Posterior cingulate gyrus (tissue), 11 donors: ENCODE measurements at places on chromosomes 4 and X.

- no peak for DNase-seq
These were observed 827.7 kb downstream of the FSTL5 start for GRCh38 chr4:161336016-161336530.

DNA sequence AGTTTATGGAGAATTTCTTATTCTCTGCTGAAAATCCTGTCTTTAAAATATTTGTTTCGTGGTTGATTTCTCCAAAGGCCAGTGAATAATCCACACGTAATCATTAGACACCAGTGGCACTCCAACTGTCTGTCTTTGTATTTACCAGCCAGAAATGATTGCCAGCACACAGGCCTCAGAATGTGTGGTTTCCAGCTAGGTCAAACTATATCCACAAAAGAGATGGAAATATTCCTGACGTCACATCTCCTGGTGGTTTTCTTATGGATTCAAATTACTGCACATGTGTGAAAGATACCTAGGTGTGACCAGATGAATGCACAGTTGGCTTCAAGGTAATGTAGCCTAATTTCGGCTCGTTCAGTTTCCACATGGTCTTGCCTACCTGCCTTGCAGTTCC, 27.2 kb upstream of the TENM3 start:
- DNase-seq = no peak

GRCh38 chr4:82284858-82285805, 88.7 kb downstream of the HNRNPD start:
- DNase-seq = peak; percentile 99

GRCh38 chr4:41294445-41295062, 37.8 kb downstream of the UCHL1 start:
- no peak for DNase-seq

- DNase-seq = no peak
These were observed 1381.5 kb upstream of the ADGRL3 start for GRCh38 chr4:59818656-59819055.

DNA sequence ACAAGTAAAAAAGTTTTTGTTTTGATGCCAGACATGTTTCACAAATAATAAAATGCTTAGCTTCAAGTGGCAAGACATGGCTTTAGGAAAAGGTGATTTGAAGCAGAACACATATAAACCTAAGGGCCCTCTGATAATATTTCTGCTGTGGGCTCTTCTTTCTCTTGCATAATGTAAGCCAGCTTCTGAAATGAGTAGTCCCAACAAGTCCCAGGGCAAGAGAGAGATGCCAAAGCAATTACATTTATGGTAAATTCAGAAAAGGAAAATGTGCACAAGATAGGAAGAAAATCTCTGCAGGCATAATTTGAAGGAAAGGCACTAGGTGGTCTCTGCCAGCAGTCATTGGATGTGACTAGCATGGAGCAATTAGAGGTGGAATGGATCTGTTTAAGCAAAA, 170.8 kb upstream of the GALNT7 start:
- no peak for DNase-seq

DNA sequence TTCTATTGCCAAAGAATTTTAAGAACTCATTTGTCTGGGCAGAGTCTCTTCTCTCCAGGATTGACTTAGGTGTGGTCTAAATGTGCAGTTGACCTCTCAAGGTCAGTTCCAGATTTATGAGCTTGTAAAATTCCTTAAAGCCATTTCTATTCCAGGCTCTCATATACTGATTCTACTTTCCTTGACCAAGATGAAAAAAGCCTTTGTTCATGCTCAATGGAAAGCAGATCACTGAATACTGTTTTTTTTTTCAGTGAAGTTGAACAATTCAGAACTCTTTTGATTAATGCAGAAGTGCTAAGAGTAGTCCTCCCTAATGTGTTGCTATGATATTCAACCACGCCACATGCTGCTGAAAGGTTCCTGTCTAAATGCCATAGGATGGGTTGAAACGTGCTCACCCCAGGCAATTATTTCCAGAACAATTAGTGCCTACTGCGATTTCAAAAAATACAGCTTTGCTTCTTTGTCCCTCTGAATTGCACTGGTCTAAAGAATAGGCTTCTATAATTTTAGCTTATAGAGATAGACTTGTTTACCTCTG, 312.4 kb upstream of the PABPC5 start:
- no peak for DNase-seq

- no peak for DNase-seq
These were observed 29.8 kb downstream of the SGMS2 start for GRCh38 chr4:107854356-107855022.

GRCh38 chr4:101977076-101977475, 186.5 kb downstream of the BANK1 start:
- no peak for DNase-seq

GRCh38 chr4:124910327-124910726, 197.8 kb upstream of the ANKRD50 start:
- no peak for DNase-seq

GRCh38 chrX:49166914-49167739, 4.6 kb downstream of the MAGIX start:
- peak; percentile 76 for DNase-seq

- DNase-seq = no peak
These were observed 25.1 kb downstream of the RAB9B start for GRCh38 chrX:103806862-103807474.

GRCh38 chr4:149187726-149188125, 627.9 kb downstream of the IQCM start:
- DNase-seq = no peak

- DNase-seq = no peak
These were observed 59.0 kb upstream of the RAPGEF2 start for GRCh38 chr4:159043861-159044260.

DNA sequence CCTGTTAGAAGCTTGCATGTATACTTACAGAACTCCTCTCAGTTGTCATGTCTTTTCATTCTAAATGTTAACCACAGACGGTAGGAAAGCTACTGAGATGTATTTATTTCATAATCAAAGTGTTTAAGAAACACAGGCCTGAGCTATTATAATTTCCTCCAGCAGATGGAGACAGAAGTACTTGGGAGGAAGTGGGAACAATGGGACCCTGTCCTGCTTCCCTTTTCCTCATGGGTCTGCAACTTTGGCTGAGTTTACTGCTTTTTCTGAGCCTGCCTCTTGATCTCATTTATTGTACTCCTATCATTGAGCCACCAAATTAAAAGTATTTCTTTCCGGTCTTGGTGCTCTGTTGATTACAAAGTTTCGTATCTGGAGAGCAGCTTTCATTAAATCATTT, 67.7 kb upstream of the SPANXN2 start:
- no peak for DNase-seq

- peak; percentile 48 for DNase-seq
These were observed 66.0 kb downstream of the TBL1X start for GRCh38 chrX:9530848-9531274.

- no peak for DNase-seq
These were observed 6.4 kb downstream of the PPEF2 start for GRCh38 chr4:75895744-75896314.

GRCh38 chr4:7981738-7982394, 42.2 kb upstream of the AFAP1 start:
- no peak for DNase-seq

- DNase-seq = no peak
These were observed 1950.9 kb downstream of the ARAP2 start for GRCh38 chr4:34293459-34293858.

GRCh38 chr4:1012034-1012739, 761 bp downstream of the FGFRL1 start:
- DNase-seq = no peak

GRCh38 chrX:17767734-17768133, 30.4 kb downstream of the SCML1 start:
- DNase-seq = no peak

DNA sequence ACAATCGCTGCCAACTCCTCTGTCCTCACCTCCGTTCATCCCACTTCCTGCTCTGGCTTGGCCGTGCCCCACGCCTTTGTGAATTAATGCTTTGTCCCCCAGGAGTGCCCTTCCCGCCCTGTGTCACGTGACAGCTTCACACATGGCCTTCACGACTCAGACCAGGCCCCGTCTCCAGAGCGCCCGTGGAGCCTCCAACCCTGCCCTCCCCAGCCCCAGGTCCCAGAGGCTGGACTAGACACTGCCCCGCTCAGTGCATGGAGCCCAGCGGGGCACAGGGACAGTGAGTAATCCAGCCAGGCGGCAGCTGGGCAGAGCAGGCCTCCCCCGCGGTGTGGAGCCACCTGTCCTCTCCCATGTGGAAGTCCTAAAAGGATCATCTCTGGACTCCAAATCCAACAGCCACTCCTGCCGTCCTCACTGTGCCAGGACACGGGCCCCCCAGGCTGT, 7.4 kb downstream of the ADRA2C start:
- no peak for DNase-seq

- DNase-seq = no peak
These were observed 552 bp downstream of the ADH5 start for GRCh38 chr4:99088023-99088449.

DNA sequence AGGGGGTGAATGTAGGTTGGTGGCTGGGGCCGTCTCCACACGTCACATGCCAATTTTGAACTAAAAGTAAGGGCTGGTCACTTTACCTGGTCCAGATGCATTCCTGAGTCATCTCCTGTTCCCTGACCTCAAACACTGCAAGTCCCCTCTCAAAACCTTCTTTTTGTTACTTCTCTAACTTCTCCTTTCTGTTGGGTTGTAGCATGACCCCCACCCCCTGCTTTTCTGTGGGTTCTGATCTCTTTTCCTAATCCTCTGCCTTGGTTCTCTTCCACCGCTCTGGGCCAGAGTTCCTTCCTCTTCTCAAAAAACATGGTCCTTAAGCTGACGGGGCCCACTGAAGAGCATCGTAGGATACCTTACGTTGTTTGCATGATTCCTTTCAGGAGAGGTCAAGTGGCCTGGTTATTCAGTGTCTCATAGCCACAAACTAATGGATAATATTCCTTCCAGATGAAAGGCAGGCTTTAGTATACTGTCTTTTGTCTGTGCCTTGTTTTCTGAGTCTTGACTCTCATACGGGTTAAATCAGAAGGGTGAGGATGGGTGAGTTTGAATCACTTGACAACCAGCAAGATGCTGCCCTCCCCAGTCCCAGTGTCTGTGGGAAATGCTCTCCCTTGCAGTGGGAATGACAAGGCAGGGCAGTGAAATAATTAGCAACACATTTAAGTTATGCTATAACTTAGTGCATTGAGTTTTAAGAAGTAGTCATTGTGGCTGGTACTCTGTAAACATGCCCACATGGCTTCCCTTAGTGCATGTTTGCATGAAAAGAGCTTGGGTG, 15.1 kb downstream of the SMS start:
- DNase-seq = no peak
